ENCODE measurements at places on chromosomes 3 and 15.

GRCh38 chr15:63066272-63066671, 23.7 kb downstream of the TPM1 start:
- DNase-seq = no peak

DNA sequence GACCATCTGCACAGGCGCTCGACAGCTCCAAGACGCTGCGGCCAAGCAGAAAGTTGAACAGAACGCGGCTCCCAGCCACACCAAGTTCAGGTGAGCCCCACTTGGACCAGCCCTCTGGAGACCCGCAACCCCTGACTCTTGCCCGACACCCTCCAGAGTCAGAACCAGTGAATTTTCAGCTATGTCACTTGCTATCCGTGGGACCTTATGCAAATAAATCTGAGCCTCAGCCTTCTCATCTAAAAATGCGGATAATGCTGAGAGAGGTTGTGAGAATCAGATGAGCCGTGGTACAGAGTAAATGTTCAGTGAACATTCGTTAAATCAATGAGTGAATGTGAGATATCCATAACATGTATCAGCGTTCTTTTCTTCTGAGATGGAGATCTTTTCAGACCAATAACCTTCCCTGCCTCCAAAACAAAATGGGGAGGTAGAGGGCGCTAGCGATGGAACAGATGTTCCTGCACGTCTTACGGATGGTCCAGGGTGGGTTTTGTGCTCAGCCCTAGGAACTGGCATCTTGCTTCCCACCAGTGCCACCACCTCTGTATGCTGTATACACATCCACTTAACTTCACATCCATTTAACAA, 524 bp downstream of the MRPS11 start:
- no peak for DNase-seq

DNA sequence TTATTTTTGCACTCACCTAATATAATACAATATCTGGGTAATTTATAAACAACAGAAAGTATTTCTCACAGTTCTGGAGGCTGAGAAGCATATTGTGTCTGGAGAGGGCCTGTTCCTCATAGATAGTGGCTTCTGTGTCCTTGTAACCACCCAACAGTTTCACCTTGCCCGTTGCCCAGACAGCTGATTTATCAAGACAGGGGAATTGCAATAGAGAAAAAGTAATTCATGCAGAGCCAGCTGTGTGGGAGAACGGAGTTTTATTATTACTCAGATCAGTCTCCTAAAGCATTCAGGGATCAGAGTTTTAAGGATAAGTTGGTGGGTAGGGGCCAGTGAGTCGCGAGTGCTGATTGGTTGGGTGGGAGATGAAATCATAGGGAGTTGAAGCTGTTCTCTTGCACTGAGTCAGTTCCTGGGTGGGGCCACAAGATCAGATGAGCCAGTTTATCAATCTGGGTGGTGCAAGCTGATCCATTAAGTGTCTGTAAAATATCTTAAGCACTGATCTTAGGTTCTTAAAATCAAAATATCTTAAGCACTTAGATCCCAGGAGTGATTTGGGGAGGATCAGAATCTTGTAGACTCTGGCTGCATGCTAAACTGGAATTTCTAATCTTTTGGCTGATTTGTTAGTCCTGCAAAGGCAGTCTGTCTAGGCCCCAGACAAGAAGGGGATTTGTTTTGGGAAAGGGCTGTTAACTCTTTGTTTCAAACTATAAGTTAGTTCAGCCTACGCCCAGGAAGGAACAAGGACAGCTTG, 33.9 kb upstream of the C15orf39 start:
- DNase-seq = no peak

- DNase-seq = no peak
Observed at GRCh38 chr3:147812186-147812911, 403.2 kb downstream of the ZIC1 start.

- no peak for DNase-seq
Observed at GRCh38 chr3:127849368-127849767, 27.1 kb upstream of the MGLL start.

- DNase-seq = no peak
Observed at GRCh38 chr15:62888623-62889022, 153.9 kb upstream of the TPM1 start.

GRCh38 chr15:99504823-99505551, 60.8 kb upstream of the MEF2A start:
- no peak for DNase-seq

- DNase-seq = no peak
Observed at GRCh38 chr15:33215941-33216872, 21.7 kb upstream of the FMN1 start.

DNA sequence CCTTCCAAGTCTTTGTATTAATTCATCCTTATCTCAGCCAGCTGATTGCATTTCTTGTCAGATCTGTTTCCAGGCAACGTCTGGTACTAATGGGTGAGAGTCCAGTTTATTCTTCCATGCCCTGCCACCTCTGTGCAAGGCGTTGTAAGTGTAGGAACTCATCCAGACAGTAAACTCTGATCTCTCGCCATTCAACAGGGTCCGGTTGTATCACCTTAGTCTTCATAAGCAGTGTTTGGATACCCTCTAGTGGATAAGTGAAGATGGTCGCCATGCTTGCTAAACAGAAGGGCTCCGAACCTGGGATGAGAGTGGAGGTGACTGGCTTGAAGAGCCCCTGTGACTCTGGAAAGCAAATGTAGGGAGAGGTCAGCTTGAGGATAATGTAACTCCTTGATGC, 51.6 kb upstream of the CMTM7 start:
- peak; percentile 16 for DNase-seq

- no peak for DNase-seq
Observed at GRCh38 chr3:62873451-62873760, 1.8 kb downstream of the CADPS start.

GRCh38 chr3:81095956-81096355, 665.5 kb downstream of the GBE1 start:
- no peak for DNase-seq

DNA sequence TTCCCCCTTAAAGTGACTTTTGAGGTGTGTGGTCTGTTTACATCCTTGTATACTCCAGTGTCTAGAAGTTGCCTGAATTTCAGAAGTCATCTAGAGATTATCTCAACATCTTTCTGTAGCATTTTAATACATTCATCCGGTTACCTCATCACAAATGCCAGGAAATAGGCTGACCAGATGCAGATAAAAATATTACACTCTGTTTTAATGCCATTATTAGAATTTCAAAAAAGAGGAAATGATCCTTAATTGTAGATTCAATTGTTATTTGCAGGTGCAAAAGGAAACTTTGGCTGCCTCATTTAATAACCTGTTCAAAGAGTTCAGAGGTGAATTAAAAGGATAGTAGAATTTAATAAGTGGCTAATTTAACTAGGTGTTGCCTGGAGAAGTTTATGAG, 290.9 kb downstream of the C3orf38 start:
- no peak for DNase-seq

GRCh38 chr15:93479715-93480114, 390.7 kb upstream of the RGMA start:
- DNase-seq = no peak

DNA sequence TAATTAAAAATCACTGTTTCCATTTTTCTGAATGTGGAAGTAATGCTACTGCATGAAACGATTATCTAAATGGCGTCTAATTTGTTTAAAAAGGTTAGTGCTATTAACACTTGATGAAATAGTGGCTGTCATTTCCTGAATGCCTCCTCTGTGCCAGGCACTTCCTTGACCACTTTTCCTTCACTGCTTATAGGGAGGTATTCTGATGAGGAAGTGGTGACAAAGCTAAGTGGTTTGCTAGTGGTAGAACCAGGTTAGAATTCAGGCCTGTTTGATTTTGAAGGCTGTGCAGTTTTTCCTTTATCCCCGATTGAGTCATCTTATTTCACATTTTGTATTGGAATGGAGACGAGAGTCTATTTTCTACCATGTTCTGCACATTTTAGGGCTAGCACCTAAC, 119.0 kb downstream of the USP13 start:
- DNase-seq = no peak

GRCh38 chr3:164927728-164928127, 150.6 kb downstream of the SI start:
- no peak for DNase-seq

DNA sequence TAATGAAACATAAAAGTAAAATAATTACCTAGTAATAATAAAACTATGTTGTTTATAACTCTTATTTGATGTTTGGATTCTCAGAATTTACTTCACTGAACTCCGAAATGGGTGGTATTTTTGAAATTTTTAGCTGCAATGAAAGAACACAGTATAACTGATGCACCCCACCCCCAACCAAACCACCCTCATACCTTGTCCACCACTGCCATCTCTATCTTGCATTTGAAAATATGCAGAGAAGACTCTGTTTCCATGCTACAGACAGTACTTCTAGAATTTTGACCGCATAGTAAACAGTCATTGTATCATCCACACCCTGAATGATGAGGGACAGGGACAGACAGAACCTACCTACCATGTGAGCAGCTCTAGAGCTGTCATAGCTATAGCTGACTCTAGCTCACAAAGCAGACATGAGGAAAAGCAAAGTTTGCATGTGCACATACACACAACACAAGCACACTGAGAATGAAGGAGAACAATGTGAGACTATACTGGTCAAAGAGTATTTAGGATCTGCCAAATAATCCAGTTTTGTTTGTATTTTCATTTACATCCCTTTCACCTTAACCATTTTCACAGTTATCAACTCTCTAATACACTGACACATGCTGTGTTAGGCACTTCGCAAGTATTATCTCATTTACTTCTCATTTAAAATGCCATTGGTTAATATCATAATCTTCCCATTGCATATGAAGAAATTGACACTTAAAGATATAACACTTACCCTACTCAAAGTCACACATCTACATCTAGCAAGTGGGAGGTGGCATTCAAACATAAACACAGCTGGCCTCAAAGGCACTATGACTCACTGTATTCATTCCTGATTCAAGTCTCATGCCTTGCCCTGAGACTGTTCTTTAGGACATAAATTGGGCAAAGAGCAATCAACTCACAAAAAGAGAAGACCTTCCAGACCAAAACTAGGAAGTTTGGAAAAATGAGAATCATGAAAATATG, 1014.7 kb upstream of the CFAP20DC start:
- DNase-seq = no peak

DNA sequence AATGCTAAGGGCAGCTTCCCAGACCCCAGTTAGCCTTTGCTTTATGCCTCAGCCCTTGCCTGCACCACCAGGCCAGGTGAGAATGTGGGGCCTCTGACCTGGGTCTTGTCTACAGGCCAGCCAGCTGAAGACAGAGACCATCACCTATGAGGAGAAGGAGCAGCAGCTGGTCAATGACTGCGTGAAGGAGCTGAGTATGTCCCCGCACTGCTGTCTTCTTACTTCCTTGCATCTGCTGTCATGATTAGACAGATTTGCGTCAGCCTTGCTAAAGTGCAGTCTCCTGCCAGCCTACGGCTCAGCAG, 74.6 kb downstream of the CCK start:
- no peak for DNase-seq

DNA sequence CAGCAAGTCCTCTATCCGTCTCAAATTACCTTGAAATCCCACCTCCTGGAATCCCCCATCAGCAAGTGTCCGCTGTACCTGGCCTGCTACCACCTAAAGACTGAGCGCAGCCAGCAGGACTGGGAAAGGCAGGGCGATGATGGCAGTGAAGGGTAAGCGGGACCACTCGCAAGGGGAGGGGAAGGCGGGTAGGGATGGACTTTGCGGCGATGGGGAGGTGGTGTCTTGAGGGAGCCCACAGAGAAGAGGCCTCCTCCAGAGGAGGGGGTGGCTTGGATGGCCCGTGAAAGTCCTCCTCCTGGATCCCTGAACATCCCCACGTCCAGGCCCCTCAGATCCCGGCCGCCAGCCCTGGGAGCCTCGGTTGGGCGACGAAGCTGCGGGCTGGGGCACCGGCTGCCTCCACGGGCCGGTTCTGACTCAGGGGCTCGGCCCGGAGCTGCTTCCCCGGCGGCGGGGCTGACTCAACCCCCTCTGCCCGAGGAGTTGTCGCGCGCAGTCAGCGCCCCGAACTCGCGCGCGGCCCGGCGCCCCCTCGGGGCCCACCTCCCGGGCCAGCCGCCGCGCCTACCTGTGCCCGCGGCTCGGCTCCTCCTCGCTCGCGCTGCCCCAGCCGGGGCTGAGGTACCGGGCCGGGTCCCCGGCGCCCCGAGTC, 512 bp downstream of the LARP6 start:
- peak; percentile 11 for DNase-seq

DNA sequence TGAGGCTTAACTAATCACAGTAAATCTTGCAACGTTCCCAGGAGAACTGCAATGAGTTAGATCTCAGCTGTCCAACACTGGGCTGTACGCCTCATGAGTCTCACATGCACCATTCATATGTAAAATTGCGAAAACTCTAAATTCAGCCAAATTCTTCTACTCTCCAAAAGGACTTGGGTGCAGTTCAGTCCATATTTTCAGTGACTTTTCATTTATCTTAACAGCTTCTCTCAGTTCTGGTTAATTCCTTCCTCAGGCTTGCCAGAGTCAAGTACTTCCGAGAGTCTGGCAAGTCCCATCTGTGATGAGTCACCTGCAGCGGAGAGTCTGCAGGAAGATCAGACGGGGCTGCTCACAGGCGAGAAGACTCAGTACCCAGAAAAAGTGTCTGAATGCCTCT, 11.5 kb downstream of the CCDC80 start:
- DNase-seq = no peak

DNA sequence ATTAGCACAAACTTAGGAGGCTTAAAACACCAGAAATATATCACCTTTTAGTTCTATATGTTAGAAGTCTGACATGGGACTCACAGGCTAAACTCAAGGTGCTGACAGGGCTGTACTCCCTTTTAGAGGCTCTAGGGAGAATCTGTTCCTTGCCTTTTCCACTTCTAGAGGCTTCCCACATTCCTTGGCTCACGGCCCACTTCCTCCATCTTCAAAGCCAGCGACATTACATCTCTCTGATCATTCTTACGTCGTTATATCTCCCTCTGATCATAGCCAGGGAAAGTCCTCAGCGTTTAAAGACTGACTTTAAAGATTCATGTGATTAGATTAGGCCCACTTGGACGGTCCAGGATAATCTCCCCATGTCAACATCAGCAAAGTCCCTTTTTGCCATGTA, 166.3 kb downstream of the GREM1 start:
- DNase-seq = no peak

DNA sequence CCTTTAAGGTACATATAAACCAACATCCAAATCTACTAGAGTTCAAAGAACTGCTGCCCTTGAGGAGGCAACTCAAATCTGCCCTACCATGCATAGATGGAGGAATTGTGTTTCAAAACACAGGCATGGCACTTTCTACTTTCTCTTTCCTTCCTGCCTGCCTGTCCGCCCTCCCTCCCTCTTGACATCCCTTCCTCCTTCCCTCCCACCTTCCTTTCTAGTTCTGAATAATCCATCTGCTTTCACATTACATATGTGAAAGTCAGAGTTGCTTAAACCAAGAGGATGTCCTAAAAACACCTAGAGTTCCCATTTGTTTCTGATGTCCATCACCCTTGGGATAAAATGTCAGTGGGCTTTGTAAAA, 537.6 kb downstream of the FOXP1 start:
- DNase-seq = no peak

- no peak for DNase-seq
Observed at GRCh38 chr3:69941037-69941436, 58.5 kb upstream of the SAMMSON start.
